ENCODE measurements at places on chromosomes 16 and 17.

- DNase-seq: no peak
Measured at GRCh38 chr16:10521681-10522274, 58.6 kb downstream of the EMP2 start.

DNA sequence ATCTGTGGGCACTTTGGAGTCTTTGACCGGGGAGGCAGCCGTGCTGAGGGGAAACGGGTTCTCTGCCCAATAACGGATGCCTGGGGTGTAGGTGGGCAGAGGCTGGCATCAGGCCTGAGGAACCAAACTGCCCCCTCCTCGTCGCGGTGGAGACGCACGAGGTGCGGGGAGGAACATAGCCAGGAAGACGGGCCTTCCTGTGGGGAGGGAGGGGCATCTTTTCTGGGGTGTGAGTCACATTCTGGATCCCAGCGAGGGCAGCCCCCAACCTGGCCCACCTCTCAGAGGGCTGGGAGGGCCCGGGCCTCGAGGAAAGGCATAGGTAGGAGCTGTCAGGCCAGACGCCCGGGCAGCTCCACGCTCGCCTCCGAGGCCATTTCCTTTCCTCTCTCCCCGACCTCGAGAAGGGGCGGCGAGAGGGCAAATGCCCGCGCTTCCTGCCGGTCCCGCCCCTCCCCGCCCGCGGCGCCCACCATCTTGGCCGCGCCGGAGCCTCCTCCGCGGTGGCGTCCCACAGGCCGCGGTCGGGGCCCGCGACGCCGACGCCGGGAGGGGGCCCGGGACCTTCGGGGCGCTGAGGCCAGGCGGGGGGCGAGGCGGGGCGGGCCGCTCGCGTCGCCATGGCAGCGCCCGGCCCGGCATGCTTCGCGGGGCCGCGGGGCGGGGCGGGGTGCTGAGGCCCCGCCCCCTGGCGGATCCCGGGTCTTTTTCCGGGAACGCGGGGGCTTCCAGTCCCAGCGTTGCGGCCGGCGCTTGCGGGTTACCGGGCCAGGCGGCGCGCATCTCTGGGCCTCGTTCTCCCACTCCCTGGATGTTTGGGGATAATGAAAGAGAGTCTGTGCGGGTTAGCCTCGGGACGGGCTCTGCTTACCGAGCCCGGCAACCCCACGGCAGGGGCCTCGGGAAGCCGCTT is 13.2 kb downstream of the RAI1 start:
- no peak for DNase-seq

DNA sequence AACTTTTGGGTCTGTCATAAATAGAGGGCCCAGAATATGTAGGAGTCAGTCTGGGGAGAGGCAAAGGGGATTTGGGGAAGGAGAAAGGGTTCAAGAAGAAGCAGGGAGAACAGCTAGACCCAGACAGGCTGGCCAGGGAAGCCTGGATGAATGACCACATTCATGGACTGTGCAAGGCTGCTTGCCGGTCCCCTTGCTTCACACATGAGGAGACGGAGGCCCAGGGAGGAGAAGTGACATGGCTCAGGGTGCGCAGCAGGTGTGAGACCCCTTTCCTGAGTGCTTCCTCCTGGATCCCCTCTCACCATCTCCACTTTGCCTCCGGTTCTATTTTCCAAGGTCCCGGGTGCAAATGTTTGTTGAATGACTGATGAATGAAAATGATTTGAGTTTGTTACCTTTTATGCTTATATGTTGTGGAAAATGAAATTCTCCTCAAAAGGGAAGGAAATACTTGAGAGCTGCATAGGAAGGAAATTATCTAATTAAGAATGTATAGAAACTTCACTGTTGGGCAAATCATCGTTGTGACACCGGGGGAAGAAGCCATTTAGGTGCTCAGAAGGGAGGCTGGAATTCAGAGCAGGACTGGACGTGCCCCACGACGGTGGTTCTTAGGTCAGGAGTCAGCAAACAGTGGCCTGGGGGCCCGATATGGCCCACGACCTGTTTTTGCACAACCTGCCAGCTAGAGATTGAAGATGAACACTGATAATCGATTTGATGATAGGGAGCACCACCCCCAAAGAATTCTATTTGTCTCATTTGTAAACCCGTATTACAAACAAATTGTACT is 559 bp downstream of the ITGAM start:
- no peak for DNase-seq

GRCh38 chr16:55035956-55036355 is 105.3 kb downstream of the IRX5 start:
- DNase-seq: no peak

GRCh38 chr17:68095205-68095811 is 59.8 kb downstream of the KPNA2 start:
- no peak for DNase-seq

- DNase-seq: no peak
Measured at GRCh38 chr16:22322741-22323140, 25.5 kb downstream of the POLR3E start.

- DNase-seq: no peak
Measured at GRCh38 chr16:67846063-67846319, 742 bp upstream of the NUTF2 start.

DNA sequence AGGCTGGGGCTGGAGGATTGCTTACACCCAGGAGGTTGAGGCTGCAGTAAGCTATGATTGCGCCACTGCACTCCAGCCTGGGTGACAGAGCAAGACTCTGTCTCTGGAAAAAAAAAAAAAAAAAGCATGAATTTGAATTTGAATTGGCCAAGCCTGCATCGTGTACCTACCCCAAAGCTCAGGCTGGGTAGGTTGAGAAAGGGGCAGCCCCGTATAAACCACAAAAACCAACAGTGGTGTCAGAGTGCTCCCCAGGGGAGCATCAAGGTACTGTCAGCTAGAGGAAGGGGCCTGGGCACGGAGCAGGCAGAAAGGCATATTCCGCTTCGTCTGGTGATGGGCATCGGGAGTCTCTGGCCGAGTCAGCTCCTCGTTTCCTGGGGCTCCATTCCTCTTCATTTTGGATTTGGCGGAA is 40.9 kb downstream of the RAP1GAP2 start:
- no peak for DNase-seq

Data from esophagus squamous epithelium (tissue), 5 donors.